ENCODE measurements at places on chromosomes 4 and X.

- DNase-seq: no peak
These were observed at the start of gene C4orf51 for GRCh38 chr4:145679991-145680455. C4orf51 (plus strand) TSS chr4:145680146; CDS start chr4:145680204, 58 bp downstream.

DNA sequence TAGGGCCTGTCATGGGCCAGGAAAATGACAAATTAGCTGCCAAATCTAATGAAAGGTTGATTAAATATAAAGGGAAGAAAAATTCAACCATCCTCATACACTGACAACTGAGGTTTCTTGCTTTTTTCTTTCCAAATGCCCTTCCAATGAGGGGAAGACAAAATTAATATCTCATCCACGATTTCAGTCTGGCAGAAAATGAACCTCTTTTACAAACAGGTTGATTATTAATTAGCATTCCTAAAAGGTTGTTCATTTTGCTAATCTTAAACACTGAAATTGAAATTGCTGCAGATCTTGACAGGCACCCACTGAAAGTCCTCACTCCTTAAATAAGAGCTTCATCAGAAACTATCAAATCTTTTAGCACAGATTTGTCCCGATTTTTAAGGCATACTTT is 45.5 kb downstream of the NPFFR2 start:
- no peak for DNase-seq

GRCh38 chrX:26914232-26914631 is 548.9 kb downstream of the PPP4R3C start:
- no peak for DNase-seq

- peak; percentile 5 for DNase-seq
These were observed 603 bp downstream of the MAD2L1 start for GRCh38 chr4:120065974-120066516.
